Esophagus mucosa (tissue), 1 donor: ENCODE measurements at places on chromosomes 1 and 21. TPM values are rescaled to one million over a fixed set of nuclear protein-coding genes. Genes with fewer than 3 reads are reported as not detected.

DNA sequence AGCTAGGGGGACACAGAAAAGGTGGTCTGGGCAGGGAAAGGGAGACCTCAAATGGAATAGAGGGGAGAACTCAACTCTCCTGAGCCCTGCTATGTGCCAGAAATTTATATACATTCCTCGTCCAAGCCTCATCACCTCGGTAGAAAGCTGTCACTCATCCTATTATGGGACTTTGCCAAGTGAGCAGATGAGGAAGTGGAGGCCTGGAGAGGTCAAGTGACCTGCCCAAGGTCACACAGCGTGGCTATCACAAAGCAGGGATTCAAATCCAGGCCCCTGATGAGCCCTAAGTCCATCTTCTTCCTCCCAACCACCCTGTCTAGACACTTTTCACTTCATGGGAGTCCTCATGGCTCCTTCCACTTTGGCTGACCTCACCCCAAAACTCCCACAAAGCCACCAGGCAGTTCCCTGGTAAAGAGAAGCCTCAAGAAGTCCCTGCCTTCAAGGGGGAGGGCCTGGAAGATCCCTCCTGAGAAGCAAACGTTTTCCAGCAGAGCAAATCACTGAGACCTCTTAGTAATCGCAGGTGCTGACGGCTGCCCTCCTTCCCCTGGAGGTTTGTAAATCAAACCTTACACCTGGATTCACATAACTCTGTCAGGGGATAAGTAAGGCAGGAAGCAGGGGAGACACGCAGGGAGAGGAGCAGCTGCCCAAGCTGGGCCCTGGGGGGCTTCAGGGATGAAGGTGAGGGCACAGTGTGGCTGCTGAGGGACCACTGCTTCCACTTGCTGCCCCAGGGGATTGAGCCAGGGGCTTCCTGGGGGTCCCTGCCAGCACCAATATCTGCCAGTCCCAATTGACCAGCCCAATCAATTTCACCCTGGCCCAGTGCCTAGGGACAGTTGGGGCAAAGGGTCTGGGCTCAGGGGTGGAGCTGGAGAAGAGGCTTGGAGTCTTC lies 351.2 kb downstream of the MATN1 start:
- ATAC-seq, result no peak

GRCh38 chr1:14183329-14183728 lies 415.2 kb upstream of the KAZN start:
- ATAC-seq, result no peak

GRCh38 chr1:168407832-168408538 lies 127.3 kb downstream of the TBX19 start:
- ATAC-seq, result no peak

GRCh38 chr1:28893403-28894102 lies 20.8 kb upstream of the EPB41 start:
- ATAC-seq, result no peak

DNA sequence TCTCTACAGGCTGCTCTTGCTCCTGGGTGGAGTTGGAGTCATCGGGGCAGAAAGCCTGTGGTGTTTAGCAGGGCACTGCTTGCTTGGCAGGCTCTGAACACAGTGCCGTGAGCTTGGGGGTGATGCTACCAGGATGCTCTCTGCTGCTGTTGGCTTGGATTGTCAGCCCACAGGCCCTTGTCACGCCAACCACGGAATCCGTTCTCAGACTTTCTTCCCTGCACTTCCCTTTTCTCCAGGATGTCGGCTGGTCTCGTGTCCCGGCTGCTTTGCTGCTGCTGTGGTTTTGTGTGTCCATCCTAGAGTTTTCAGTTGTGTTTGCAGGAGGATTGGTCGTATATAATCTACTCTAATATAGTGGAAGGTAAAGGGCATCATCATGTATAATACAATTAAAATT lies 44.4 kb upstream of the TTC34 start:
- ATAC-seq, result no peak

The GIPC2 gene
- 1.8 TPM for total RNA-seq

DNA sequence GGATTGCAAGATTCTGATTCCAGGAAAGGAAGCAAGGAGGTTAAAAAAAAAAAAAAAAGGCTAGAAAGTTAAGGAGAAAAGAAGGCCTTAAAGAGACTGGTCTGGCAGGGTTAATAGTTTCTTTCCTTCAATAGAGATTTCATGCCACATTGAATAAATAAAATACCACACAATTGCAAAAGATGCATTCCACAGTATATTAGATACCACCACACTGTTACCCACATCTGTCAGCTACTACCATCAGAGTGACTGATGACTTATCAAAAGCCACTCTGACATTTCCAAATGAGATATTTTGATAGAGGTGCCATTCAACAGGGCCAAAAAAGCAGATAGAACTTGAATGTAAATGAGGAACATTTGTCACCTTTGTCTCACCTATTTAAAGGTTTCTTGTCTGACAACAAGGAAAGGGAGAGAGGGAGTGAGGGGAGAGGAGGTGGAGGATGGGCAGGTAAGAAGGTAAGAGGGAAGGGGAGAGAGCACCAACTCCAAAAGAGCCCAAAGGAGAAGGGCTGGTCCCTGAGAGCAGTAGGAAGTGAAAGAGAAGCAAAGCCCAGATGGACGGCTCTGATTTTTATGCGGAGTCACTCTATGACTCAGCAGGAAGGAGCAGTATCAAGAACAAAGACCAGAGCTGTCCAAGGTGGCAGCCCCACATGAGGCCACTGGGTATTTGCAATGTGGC lies 38.3 kb downstream of the LRRN2 start:
- ATAC-seq, result peak; percentile 72

DNA sequence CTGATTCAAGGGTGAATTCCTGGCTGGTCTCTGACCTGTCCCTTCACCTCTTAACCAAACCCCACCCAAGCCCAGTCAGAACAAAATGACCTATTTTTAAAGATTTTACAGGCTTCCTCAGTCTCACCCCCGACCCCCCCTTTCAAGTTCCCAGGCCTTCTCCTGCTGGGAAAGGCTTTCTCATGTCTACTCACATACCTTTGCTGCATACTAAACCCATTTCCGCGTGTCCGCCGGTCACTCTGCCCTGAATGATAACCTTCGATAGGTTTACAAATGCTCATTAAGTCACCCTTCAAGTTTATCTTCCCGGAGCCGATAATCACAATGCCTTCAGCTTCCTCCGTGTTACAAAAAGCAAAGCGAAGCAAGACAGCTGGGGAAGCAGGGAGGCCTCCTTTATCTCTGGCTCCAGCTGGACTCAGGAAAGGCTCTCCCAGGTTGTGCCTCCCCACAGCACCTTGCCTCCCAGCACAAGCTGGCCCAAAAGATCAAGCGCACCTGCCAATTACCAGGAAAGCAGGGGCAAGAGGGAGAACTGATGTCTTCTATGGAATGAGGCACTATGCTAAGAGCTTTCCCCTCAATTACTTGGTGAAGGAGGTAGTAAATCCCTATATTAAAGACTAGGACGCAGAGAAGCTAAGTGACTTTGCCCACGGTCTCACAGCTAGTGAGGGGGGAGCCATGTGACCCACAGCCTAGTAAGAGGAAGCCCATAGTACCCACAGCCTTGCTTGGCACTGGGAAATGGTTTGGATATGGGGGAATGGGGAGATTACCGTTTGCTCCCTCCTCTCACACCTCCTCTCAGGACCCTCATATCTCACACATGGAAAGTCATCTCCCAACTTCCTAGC lies 15.9 kb downstream of the SMIM12 start:
- no peak for ATAC-seq

DNA sequence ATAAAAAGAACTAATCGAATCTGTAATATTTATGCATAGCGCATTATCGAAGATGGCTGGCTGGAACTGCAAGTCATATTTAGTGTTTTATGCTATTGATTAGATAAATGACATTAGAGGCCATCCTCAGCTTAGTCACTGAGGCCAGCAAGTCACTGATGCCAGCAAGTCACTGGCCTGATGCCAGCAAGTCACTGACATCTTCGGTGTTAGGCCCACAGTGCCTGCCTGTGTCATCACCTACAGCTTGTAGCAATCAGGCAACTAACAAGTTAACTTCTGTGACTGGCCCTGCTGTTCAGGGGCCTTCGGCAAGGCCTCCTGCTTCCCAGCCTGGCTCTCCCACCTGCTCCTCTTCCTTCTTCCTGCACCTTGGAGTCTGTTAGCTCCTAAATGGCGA lies 65.6 kb upstream of the SCCPDH start:
- no peak for ATAC-seq

- ATAC-seq, result no peak
Measured at GRCh38 chr1:110138956-110139355, 11.3 kb upstream of the SLC6A17 start.

GRCh38 chr1:17957588-17958267 lies 149.9 kb upstream of the IGSF21 start:
- no peak for ATAC-seq

DNA sequence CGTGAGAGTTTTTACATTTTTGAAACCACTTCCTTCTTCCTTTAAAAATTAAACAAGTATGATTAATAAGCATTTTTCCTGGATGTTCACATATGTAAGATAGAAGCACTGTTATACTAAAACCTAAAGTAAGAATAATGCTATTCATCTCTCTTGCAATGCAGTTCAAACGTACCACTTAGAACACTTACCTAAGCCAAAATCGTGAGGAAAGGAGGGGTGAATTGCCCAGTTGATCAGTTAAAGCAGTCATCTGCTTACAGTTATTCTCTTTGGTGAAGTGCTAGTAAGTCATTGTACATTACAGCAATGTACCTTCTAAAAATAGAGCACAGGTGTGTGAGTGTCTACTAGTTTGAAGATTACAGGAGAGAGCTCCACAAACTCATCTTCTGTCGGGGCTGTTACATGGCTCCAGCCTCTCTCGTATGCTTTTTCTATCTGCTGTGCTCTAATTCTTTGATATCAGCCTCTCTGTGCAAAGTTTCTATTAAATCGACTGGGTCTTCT lies 3.4 kb downstream of the NCAM2 start:
- no peak for ATAC-seq

The HEATR1 gene
- 25.1 TPM for total RNA-seq

- no peak for ATAC-seq
Measured at GRCh38 chr1:98410082-98410481, 251.4 kb upstream of the SNX7 start.

GRCh38 chr1:156926175-156926574 lies 5.7 kb downstream of the LRRC71 start:
- ATAC-seq, result peak; percentile 50

The OR2L5 gene
- total RNA-seq, result not detected

The PADI3 gene
- total RNA-seq, result 3.3 TPM

DNA sequence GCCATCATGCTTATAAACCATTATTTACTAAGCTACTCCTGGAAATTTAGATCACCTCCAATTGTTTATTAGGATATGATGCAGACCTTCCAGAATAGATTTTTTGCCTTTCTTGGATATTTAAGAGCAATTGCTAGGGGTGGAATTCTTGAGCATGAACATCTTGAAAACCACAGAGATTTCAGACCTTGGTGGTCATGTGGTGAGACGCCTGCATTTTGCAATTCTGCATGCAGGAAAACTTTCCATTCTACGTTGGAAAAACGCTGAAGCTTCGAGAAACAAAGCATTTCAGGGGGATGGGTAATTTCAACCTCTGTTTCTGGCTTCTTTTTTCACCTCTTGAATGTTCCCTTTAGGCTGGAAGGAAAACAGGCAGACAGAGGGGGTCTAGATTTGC lies 596.3 kb downstream of the KIF26B start:
- no peak for ATAC-seq

DNA sequence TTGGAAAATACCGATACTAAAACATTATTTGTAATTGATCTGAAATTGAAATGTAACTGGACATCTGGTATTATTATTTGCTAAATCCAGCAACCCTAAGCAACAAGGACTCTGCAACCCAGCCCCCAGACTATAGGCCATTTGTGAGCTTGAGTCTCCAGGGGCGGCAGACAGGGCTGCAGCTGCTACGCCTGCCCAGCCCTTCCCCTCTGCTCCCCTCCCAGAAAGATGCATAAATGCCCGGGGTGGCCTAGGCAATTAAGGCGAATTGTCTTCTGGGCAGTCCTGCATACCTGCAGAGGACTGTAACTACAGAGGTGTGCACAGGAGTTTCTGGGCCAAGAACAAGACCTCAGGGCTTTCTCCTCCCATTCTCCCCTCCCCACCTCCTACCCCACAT lies 41.2 kb upstream of the LBR start:
- no peak for ATAC-seq

DNA sequence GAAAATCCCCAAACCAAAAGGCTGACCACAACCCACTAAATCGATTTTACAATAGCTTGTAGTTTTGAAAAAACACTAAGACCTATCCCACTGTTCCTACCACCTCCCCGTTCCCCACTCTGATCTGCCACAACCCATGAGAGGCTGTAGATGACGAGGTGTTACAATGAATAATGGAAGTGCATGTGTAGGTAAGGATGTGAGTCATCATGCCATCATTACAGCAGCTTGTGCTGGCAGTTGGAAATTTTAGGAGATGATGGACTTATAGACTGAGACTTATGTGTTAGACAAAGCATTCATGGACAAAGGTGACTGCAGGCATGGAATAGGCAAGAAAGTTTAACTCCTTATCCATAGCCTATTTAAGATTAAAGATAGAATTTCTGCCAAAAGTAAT lies 184.7 kb upstream of the CACYBP start:
- peak; percentile 77 for ATAC-seq

DNA sequence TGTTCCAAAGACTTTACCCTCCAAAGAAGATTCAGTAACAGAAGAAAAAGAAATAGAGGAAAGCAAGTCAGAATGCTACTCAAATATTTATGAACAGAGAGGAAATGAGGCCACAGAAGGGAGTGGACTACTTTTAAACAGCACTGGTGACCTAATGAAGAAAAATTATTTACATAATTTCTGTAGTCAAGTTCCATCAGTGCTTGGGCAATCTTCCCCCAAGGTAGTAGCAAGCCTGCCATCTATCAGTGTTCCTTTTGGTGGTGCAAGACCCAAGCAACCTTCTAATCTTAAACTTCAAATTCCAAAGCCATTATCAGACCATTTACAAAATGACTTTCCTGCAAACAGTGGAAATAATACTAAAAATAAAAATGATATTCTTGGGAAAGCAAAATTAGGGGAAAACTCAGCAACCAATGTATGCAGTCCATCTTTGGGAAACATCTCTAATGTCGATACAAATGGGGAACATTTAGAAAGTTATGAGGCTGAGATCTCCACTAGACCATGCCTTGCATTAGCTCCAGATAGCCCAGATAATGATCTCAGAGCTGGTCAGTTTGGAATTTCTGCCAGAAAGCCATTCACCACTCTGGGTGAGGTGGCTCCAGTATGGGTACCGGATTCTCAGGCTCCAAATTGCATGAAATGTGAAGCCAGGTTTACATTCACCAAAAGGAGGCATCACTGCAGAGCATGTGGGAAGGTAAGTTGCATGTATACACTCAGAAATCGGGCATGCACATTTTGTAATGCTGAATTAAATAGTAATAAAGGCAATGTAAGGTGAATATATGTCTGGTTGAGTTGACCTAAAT lies 97.2 kb downstream of the ZFYVE9 start:
- ATAC-seq, result no peak

- ATAC-seq, result no peak
Measured at GRCh38 chr1:92536980-92537884, 50.5 kb upstream of the GFI1 start.

DNA sequence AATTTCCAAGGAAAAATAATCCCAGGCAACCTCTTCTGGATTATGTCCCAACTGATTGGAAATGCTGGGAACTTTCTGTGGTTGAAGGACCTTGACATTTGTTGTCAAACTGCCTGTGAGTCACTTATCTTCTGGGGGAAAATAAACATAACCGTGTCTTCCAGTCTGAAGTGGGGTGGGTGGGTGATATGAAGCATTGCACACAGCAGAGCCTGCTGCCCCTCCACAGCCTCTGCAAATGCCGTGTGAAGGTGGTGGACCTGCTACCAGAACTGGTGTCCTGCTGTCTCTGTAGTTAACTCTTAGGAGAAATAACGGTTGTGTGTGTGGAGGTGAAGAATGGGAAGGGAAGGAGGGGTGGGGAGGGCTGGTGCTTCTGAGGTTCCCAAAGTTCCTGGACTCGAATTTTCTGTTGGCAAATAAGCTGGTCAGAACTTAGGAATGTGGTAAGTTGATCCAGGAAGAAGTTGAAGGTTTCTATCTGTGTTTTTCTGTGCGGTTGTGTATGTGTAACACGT lies 23.2 kb downstream of the GALNT2 start:
- no peak for ATAC-seq

The PALMD gene
- 17.7 TPM for total RNA-seq
